ENCODE measurements at places on chromosomes 13 and 19.

- DNase-seq = no peak
Observed at GRCh38 chr13:27106144-27106543, 65.5 kb downstream of the USP12 start.

DNA sequence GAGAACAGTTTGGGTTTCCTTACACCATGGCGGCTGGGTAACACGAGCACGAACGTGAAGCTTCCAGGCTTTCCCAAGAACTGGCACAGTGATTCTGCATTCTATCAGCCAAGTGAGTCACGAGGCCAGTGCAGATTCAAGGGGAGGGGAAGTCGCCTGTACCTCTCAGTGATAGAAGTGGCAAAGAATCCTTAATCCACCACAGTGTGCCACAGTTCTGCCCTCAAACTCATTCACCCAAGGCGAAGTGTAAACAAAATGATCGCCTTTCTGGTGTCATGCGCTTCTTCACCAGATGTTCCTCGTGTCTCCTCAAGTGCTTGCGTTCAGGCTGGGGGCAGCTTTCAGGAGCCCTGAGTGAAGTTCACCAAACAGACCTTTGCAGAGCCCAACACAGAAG, 24.9 kb upstream of the AMER2 start:
- DNase-seq = no peak

DNA sequence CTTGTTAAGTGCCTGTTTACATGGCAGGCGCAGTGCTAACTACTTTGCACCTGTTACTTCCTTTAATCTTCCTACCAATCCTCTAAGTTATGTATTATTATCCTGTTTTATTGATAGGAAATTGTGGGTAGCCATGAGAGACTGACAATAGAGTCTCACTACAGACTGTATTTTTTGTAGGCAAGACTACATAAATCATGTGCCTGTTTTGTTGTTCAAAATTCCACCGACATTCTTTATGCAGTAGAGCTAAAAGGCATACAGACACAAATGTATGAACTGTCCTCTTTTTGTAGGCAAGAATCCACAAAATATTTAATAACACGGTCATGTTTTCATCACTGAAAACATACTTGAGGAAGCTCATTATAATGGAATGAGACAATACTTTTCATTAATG, 205.5 kb downstream of the NALCN start:
- DNase-seq = no peak

DNA sequence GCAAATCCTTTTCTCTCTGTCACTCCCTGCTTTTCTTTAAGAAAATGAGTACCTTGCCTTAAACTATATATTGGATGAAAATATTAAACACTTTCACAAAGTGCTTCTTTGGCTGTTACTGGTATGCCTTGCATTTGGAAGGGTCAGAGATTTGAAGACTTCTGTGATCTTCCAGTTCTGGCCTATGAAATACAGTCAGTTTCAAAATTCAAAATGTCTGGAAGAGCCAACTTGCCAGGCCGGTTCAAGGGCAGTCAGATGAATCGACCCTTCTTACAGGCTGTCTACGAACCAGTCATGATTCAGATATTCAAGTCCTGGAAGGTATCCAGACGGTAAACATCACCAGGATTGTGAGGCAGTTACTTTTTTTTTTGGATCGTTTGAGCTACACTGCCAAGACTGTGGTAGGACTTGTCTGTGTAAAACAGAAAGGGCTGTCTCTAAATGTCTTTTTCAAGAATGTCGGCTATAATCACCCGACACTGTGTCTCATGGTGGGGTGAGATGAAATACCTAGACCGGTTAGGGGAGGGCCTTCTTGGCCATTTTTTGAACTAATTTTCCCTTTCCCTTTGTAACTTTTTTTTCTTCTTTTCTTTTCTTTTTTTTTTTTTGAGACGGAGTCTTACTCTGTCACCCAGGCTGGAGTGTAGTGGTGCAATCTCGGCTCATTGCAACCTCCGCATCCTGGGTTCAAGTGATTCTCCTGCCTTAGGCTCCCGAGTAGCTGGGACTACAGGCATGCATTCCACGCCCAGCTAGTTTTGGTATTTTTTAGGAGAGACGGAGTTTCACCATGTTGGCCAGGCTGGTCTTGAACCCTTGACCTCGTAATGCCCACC, 11.2 kb downstream of the ACTN4 start:
- DNase-seq = no peak

- DNase-seq = no peak
Observed at GRCh38 chr13:79497064-79497463, 16.1 kb downstream of the NDFIP2 start.

- no peak for DNase-seq
Observed at GRCh38 chr13:95204231-95204765, 97.0 kb downstream of the ABCC4 start.

- DNase-seq = no peak
Observed at GRCh38 chr13:19622193-19622592, 11.3 kb upstream of the MPHOSPH8 start.
